GM23248 (cell line): ENCODE measurements at places on chromosomes 11 and 22. TPM values are rescaled to one million over a fixed set of nuclear protein-coding genes. Genes with fewer than 3 reads are reported as not detected.

Gene OR56A1
- polyA plus RNA-seq = not detected in 2 replicates

Gene PATZ1
- polyA plus RNA-seq = 1.3 and 1.6 TPM in 2 replicates

Gene MGAT3
- polyA plus RNA-seq = not detected in 2 replicates

Gene BTBD18
- 0.10 TPM in 1 of 2 replicates, not detected in the other for polyA plus RNA-seq

DNA sequence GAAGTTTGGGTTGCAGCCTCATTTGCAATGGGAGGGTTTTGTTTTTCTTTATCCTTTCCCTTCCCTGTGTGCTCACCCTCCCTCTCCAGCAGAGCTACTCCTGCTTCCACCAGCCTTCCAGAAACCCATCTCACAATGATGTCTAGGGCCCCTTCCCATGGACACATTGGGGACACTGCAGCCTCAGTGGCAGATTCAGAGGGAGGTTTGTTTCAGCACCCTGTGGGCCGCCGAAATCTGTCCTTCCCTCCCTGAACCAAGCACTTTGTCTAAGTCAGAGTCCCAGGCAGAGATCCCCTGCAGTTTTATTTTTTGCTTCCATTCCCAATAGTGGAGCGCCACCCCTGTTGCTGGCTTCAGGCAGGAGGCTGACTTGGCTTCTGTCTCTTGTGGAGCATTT is 8.6 kb upstream of the SYNGR1 start:
- no peak overlapping the region for H3K4me3 ChIP-seq
- no peak overlapping the region for H3K27ac ChIP-seq
- H3K27me3 ChIP-seq = no peaks in the 10 kb centered on the region
- no peak for DNase-seq

- H3K27me3 ChIP-seq = no peaks in the 10 kb centered on the region
- H3K4me1 ChIP-seq = no peaks in the 10 kb centered on the region
- DNase-seq = no peak
These were observed 24.1 kb downstream of the MRGPRD start for GRCh38 chr11:68956547-68957254.

DNA sequence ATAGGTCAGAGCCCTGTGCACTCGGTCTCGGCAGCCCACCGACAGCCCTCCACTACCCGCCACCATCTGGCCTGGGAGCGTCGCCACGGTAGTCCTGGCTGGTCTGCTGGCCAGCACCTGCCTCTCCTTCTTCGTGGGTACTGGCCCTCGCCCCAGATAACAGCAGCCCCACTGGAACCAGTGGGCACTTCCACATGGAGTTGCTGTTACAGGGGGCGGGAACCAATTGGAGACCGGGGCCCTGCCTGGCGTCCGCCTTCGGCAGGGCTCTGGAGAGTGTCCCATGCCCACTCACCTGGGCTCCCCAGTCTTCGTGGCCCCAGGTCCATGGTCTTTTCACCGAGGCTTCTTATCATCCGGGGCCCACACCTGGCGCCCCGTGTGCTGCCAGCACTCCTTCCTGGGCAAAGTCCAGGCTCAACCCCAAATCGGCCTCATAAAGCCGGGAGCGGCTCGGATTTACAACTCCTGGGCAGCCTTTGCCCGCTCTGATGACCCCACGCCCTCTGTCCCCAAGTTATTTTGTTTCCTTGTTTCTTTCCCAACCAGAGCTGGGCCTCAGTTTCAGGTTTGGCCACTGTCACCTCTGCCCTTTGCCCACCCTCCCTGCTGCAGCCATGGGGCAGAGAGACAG is 12.9 kb upstream of the EHD1 start:
- no peak overlapping the region for H3K27ac ChIP-seq
- H3K4me1 ChIP-seq = no peaks in the 10 kb centered on the region
- no peaks in the 10 kb centered on the region for H3K27me3 ChIP-seq
- H3K36me3 ChIP-seq = no peaks in the 10 kb centered on the region

DNA sequence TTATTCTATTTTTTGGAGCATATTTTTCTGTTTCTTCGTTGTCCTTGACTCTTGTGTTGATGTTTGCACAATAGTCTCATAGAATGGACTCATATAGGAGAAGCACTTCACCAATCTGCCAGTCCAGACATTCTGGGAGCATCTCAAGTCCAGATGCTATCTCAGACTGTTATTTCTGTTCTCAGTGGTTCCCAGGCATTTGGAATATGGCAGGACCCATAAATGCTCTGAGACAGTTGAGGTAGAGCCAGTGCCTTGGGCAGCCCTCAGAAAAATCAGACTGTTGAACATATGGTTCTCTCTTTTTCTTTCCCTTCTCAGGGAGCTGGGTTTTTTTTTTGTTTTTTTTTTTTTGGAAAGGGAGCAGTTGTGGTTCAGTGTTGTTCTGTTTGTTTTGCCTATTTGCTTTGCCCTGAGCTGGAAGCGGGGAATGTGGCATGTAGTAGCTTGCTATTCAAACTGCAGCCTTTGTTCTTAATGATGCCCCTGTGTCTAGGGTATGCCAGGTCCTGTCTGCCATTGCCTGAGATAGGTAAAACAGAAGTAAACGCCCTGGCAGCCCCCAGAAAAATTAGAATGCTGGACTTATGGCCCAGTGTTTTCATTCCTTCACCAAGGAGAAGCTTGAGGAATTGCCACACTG is 3.7 kb upstream of the MS4A2 start:
- H3K27ac ChIP-seq = no peak overlapping the region
- H3K4me3 ChIP-seq = no peak overlapping the region
- no peaks in the 10 kb centered on the region for H3K27me3 ChIP-seq
- H3K36me3 ChIP-seq = no peaks in the 10 kb centered on the region
- no peaks in the 10 kb centered on the region for H3K4me1 ChIP-seq
- DNase-seq = no peak

- no peaks in the 10 kb centered on the region for H3K4me1 ChIP-seq
- H3K36me3 ChIP-seq = no peaks in the 10 kb centered on the region
- no peak overlapping the region for H3K4me3 ChIP-seq
- no peak for DNase-seq
These were observed 9.2 kb upstream of the IL10RA start for GRCh38 chr11:117977029-117977428.

DNA sequence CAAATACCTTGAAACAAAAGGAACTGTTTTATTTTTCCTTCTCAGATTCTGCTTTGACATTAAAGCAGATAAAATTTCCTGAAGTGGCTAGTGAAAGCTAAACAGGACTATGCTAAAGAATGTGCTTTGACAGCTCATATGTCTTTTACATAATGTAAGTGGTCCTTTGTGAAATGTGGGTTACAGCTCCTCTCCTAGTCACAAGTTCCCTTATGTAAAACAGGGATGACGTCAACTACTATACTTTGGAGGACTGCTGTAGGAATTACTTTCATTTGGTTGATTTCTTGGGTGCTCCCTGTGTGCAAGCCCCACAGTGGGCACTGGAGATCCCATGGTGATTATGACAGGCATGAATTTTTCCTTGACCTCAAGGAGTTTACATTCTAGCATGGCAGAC is 216.6 kb upstream of the NARS2 start:
- no peak for DNase-seq
- H3K36me3 ChIP-seq = no peaks in the 10 kb centered on the region
- H3K4me3 ChIP-seq = no peak overlapping the region
- no peak overlapping the region for H3K27ac ChIP-seq

DNA sequence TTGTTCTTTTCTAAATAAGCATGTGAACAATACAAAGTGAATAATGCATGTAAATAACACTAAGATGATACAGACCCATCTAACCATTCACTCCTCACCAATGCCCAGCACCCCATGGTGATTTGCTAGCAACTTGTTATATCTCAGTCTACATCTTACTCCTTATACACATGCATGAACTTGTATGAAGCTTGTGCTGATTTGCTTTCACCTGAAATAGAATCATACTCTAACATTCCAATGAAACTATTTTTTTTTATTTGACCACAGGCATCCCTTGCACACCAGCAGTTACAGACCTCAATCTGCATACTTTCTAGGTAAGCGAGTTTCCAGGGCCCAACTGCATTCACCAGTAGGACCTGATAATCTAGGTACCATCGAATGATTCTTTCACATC is 873.6 kb downstream of the OPCML start:
- H3K27ac ChIP-seq = no peak overlapping the region
- H3K4me3 ChIP-seq = no peak overlapping the region
- no peaks in the 10 kb centered on the region; the same call in 1 of the 2 replicates for H3K27me3 ChIP-seq
- no peaks in the 10 kb centered on the region for H3K36me3 ChIP-seq

GRCh38 chr22:39526736-39527171 is 5.8 kb downstream of the RPS19BP1 start:
- H3K27me3 ChIP-seq = no peaks in the 10 kb centered on the region
- H3K4me3 ChIP-seq = no peak overlapping the region
- H3K4me1 ChIP-seq = peaks cover 20% of the 10 kb centered on the region
- no peak for DNase-seq

DNA sequence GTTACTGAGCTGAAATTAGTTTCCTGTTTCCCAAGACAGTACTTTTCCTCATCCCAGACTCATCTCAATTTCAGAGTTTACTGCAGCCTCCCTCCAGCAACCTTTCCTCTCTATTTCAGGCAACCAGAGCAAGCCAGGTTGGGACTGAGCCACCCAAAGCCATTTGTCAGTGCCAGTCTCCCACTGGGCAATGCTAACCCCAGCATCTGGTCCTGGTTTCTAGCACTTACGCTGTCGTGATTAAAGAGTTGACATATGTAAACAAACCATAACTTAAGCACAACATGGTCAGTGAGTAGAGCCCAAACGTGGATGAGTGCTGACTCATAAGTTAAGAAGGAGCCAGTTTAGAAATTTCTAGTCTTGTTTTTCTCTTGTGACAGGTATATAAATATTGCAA is 119.6 kb upstream of the BLID start:
- H3K36me3 ChIP-seq = no peaks in the 10 kb centered on the region
- H3K27ac ChIP-seq = peak overlapping the region; percentile 56
- H3K27me3 ChIP-seq = no peaks in the 10 kb centered on the region
- DNase-seq = peak; percentile 91
- no peak overlapping the region for H3K4me3 ChIP-seq

- H3K36me3 ChIP-seq = peaks cover 33% of the 10 kb centered on the region
- 0 out of 2 replicates have a peak overlapping the region, but pooled peaks have one; percentile 10 for H3K27ac ChIP-seq
- peaks cover 28% of the 10 kb centered on the region for H3K4me1 ChIP-seq
- H3K27me3 ChIP-seq = no peaks in the 10 kb centered on the region
- DNase-seq = peak; percentile 57
These were observed 101.7 kb downstream of the ATM start for GRCh38 chr11:108324587-108324986.

- H3K27me3 ChIP-seq = no peaks in the 10 kb centered on the region
- H3K4me3 ChIP-seq = peak overlapping the region; percentile 53
- DNase-seq = peak; percentile 97
These were observed 8.1 kb downstream of the BCL9L start for GRCh38 chr11:118917481-118918127.

GRCh38 chr22:19523240-19524169 is 705 bp downstream of the CLDN5 start:
- H3K4me1 ChIP-seq = no peaks in the 10 kb centered on the region
- peak; percentile 44 for DNase-seq
- no peaks in the 10 kb centered on the region for H3K36me3 ChIP-seq
- H3K27me3 ChIP-seq = 0 out of 2 replicates have a peak, but pooled peaks cover 5% of the 10 kb centered on the region
- H3K4me3 ChIP-seq = peak overlapping the region; percentile 46
- no peak overlapping the region for H3K27ac ChIP-seq

- H3K27me3 ChIP-seq = peaks cover 28% of the 10 kb centered on the region
- no peak overlapping the region for H3K4me3 ChIP-seq
- 0 out of 2 replicates have a peak overlapping the region, but pooled peaks have one; percentile 2 for H3K27ac ChIP-seq
- peak; percentile 91 for DNase-seq
- peaks cover 10% of the 10 kb centered on the region for H3K4me1 ChIP-seq
These were observed 3.0 kb upstream of the ANKK1 start for GRCh38 chr11:113384551-113384950.

DNA sequence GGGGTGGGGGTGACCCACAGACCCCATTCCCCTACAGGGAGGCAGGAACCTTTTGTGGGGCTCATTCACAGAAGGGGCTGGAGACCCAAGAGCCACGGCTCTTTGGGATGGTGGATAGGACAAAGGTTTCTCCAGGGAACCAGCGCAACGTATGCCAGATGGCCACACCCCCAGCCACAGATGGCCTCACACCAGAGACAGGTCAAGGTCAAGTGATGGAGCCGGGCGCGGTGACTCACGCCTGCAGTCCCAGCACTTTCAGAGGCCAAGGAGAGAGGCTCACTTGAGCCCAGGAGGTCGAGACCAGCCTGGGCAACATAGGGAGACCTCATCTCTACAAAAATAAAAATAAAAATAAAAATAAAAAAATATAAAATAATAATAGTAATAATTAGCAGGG is 17.1 kb upstream of the BRSK2 start:
- DNase-seq = no peak
- no peaks in the 10 kb centered on the region for H3K36me3 ChIP-seq
- H3K4me3 ChIP-seq = no peak overlapping the region
- 0 out of 2 replicates have a peak, but pooled peaks cover 10% of the 10 kb centered on the region for H3K27me3 ChIP-seq
- no peak overlapping the region for H3K27ac ChIP-seq

DNA sequence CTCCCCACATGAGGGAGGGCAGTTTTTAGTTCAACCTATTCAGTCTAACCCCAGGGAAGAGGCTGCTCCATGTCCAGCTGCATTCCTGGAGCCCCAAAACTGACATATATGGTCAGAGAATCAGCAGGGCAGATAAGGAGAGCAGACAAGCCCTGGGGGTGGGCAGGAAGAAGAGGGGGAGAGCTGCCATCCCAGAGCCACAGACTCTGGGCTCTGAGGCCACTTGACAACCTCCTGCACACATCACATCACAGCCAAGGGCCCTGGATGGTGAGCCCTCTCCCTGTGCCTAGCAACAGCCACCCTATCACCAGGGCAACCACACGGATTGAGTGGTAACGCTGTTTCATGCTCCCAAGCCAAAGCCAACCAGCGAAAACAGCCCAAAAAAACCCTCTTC is 3.1 kb downstream of the ARHGAP1 start:
- H3K4me1 ChIP-seq = peaks cover 33% of the 10 kb centered on the region
- H3K27me3 ChIP-seq = no peaks in the 10 kb centered on the region
- peaks cover 7% of the 10 kb centered on the region; the same call in 1 of the 2 replicates for H3K36me3 ChIP-seq
- H3K4me3 ChIP-seq = no peak overlapping the region
- peak; percentile 16 for DNase-seq

DNA sequence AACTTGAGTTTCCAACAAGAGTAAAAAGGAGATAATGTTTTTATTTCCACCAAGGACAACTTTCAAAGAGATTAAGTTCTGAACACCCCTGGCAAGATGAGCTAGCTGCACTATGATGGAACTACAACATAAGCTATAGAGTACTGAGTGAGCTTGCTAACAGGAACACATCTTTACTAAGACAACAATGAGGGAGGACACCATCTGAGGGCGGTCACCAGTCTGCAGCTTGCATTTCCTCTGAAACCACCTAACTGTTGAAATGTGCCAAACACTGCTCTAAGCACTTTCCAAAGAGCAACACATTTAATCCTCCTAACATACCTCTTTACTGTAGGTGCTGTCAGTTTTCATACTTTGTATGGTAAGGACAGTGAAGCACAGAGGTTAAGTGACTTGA is 68.4 kb downstream of the TCF20 start:
- no peaks in the 10 kb centered on the region for H3K36me3 ChIP-seq
- H3K4me1 ChIP-seq = no peaks in the 10 kb centered on the region
- no peak overlapping the region for H3K27ac ChIP-seq
- DNase-seq = no peak
- H3K27me3 ChIP-seq = no peaks in the 10 kb centered on the region
